ENCODE measurements at places on chromosomes 4 and X. TPM values are rescaled to one million over a fixed set of nuclear protein-coding genes. Genes with fewer than 3 reads are reported as not detected.

The ARL9 gene
- total RNA-seq: 0.07 TPM

The KDR gene
- 0.15 TPM for total RNA-seq

The PABPC1L2B gene
- total RNA-seq: not detected

The AMBN gene
- not detected for total RNA-seq

Measured in A549 treated with dexamethasone at 1 μM for 4 hours (cell line).